ENCODE measurements at places on chromosomes 11 and 22.

DNA sequence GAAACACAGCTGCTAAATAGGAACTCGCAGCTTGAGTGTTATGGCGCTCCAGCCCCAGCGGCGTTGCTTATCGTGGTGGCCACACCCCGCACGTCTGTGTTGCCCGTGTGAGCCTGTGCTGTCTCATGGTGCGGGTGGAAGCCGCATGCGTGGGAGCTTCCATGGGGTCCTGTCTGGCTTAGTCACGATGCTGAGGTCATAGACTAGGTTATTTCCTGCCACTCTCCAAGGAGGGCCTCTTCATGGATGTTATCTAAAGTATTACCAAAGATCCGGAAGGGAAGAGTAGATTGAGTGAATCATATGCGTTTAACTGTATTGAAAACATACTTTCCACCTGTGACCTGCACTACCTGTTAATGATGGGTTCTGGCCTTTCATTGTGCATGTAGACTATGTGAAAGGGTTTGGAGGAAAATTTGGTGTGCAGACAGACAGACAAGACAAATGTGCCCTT is 21.7 kb downstream of the CTTN start:
- no peak for DNase-seq

DNA sequence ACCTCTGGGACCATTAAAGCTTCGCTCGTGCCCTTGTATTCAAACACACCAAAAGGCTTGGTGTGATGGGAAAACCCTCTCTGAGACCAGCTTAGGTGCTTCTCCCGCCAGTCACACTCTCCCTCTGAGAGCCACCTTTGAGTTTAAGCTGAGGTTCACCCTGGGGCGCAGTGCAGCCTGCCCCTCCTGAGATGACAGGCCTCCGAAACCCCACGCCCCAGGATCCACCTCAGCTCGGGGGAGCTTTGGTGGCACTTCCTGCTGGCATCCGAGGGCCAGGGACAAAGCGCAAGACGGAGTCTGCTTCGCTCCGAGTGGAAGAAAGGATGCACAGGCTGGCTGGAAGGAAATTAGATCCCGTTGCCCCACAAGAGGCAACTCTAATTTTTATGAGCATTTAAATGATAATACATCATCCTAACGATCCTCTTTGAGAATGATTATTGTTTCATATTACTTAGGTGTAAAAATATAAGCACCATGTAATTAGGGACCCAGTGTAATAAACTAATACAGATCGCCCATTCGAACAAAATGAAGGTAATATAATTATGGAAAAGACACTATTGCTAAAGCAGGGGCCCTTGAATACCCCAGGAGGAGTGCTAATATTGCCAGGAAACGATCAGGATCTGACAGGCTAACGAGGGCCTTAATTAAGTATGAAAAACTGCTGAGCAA is 134.7 kb downstream of the CEP164 start:
- DNase-seq, result peak; percentile 53

GRCh38 chr22:22835771-22836291 is 51.8 kb upstream of the IGLL5 start:
- DNase-seq, result no peak

DNA sequence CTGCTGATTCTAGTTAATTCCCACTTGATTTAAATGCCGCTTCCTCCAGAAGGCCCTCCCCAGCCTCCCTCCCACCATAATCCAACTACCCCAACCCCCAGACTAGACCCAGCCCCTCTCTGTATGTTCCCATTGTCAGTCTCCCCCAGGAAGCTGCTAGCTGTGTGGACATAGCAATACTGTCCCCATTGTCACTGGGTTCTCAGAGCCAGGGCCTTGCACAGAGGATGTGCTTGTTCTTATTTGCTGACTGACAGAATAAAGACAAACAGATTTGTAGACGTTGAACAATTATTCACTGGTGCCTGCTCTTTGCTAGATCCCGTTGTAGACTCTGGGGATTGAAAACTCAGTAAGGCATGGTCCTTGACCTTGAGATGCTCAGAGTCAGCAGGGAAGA is 45.7 kb upstream of the NAV2 start:
- DNase-seq, result no peak

DNA sequence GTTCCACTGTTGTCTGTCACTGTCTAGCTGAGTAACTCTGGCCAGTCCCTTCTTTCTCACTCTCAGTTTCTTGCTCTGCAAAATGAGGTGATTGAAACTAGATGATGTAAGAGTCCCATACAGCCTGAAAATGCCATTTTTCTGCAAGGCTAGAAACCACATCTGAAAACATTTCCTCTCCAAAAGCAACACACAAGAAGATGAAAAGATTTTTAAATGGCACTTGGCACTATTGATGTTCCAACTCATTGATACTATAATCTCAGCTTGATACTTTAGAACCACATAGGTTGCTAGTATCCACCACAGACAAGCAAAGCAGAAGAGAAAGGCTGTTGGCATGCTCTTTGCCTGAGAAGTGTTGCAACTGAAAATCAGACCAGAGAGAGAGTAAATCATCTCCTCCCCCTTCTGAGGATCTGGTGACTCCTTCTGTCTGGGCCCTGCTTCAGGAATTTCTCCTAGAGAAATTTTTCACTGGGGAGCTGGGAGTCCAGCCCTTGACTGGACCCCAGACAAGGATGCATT is 1217.9 kb downstream of the LRRC4C start:
- no peak for DNase-seq

- no peak for DNase-seq
Measured at GRCh38 chr22:35126993-35127392, 61.0 kb downstream of the ISX start.

DNA sequence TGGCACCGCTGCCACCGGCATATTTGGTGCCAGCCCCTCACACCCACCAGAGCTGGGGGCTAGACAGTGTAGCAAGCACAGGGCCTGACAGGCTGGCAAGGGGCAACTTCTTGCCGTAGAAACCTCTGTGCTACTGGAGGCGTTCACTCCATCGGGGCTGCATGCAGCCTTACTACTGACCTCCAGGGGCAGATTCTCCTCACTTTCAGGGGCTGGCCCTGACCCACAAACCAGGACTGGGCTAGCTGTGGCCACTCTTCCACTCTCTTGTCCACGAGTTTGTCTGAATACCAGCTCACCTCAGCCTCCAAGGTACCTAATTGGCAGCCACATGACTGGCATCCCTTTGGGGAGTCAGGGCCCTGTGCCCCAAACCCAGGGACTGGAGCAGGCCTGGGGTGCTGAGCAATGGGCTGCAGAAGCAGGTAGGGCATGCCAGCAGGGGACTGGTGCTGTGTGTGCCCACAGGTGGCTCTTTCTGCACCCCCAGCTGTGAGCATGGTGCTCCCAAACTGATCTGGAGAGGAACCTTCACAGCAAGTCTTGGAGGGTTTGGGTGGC is 2.1 kb upstream of the LMO1 start:
- DNase-seq, result peak; percentile 54

DNA sequence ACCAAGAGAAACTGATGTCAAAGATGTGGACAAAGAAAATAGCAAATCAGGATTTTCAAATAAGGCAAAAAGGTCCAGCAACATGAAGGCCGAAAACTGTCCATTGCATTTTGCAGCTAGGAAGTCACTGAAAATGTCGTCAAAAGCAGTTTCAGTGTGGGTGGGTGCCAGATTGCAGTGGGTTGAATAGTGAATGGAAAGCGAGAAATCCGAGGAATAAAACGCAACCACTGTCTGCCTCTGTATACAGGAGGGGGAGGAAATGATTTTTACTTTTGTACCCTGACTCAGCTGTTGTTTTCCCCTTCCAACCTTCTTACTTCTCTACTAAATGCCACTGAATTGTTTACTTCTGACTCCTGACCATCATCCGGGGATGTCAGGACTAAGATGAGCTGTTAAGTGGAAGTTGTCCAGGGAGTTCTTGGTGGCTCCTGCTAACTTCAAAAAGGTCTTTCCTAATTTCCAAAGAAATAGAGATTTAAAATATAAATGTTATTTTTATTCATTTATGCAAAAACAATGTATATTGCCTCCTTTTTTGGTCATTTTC is 64.9 kb upstream of the BIRC3 start:
- no peak for DNase-seq

DNA sequence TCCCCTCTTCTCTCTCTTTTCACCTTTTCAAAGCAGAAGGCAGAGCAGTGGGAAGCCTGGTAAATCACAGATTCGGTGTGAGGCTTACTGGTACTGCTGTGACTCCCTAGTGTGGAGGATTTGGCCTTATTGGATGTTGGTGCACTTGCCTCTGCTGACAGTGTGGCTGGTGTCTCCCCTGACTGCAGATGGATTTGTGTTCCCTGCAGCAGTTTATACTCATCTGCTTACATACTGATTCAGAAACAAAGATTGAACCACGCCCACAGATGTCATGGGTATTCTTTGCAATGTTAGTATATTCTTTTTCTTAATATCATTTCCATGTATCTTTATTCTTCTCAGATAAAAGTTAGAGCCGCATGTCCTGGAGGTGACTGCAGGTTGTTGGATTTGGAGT is 26.8 kb upstream of the GRIK4 start:
- no peak for DNase-seq

DNA sequence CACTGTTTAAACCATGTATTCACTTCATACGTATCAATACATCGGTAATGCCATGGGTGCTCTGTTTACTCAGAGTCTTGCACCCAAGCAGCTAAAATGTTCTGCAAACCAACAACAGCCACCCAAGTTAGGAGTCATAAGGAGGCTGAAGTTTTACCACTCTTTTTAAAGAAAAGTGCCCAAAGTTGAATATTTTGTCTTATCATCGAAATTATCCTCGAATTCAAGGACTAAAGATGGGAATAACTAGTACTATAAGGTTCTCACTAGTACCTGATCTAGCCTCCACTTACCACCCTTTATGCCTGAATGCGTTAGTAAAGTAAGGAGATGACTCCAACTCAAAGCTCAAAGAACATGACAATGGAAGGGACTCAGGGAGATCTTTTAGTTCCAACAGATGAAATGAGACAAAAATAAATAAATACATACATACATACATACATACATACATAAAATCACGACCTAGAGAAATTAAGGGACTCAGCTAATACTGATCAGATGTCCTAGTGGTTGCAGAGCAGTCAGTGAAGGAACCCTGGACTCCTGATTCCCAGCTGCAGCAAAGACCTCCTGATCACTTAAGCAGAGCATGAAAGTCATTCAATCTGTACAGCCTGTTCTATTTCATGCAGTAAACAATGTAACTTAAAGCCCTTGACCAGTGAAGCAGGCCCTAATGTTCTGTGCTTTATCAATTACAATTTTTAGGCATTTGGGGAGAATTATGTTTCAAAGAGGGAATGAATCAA is 7.7 kb downstream of the OSBP start:
- DNase-seq, result no peak

GRCh38 chr22:26554956-26555355 is 35.0 kb downstream of the TPST2 start:
- no peak for DNase-seq

DNA sequence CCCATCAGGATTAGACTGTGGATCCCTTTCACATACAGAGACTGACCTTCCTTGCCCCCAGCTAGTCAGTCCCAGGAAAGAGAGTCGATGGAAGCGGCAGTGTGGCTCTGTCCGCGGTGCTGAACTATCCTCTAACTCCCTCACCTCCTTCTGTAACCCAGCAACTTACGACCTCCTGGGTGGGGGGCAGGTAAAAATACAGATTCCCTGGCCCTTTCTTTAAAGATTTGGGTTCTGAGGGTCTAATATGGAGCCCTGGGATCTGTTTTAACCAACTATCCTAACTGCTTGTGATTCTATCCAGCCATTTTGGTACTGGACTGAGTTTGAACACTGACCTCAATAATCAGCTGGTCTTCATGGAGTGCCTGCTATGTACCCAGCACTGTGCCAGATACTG is 23.2 kb downstream of the MFNG start:
- no peak for DNase-seq

DNA sequence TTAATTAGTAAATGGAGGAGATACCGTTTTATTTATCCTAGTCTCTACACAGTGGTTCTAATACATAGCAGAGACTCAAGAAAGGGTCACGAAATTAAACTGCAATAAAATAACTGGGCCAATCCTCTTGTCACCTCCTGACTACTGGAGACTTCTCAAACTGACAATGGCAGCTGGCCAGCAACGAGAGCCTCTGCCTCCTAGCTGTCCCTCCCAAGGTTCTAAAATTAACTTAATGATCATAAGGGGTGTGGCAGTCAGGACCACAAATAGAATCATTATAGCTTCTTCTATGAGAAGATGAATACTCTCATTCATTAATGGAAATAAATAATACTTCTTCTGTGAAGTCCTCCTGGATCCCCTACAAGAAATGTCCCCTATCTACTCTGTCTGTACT is 63.8 kb upstream of the APOA1 start:
- DNase-seq, result no peak

DNA sequence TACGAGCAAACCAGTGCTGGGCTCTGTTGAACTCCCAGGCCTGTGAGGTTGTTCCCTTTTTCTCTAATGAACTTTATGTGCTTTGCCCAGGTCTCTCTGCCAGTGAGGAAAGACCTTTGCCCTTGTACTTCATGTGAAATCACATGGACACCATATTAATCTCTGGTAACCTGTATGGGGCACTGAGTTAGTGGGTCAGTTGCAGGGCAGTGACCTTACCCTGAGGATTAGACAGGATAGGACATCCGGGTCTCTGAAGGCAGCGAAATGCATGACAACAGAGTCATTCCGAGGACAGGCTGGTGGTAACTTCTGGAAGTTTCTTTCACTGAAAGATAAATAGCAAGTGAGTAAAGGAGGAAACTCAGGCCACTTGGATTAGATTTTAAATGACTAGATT is 93.7 kb downstream of the ZBTB16 start:
- DNase-seq, result no peak

- DNase-seq, result peak; percentile 52
Measured at GRCh38 chr22:43862074-43862881, at the start of gene SULT4A1. SULT4A1 (minus strand) TSS chr22:43862513; CDS start chr22:43862382, 131 bp downstream.

GRCh38 chr22:44363013-44363979 is 50.5 kb upstream of the SHISAL1 start:
- DNase-seq, result peak; percentile 86

GRCh38 chr11:119974051-119974450 is 163.9 kb downstream of the TRIM29 start:
- no peak for DNase-seq

GRCh38 chr22:47090591-47091245 is 328.3 kb downstream of the TBC1D22A start:
- no peak for DNase-seq

GRCh38 chr22:19721330-19722177 is 1.8 kb upstream of the GP1BB start:
- no peak for DNase-seq

GRCh38 chr11:44875037-44875436 is 75.6 kb downstream of the TP53I11 start:
- DNase-seq, result no peak

- no peak for DNase-seq
Measured at GRCh38 chr11:115911613-115912346, 407.6 kb upstream of the CADM1 start.

DNA sequence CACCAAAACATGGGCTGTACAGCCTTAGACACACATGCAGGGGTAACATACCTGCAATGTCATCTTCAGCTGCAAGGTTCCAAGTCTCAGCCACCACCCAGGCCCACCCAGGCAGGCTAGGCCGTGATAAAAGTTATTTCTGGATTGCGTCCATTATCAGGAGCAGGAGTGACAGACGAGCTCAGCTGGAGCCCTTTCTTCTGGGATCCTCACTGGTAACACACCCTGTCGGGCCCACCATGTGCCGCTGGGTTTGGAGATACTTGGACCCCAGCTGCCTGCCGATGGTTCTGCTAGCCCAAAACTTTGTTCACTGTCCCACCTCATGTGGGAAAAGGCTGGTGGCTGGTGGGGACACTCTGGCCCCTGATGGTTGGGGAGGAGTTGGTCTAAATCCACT is 24.8 kb downstream of the TMPRSS5 start:
- DNase-seq, result peak; percentile 55
